ENCODE measurements at places on chromosomes 3 and 15.

- no peak for DNase-seq
These were observed 19.7 kb upstream of the DNAJC19 start for GRCh38 chr3:181009225-181009624.

GRCh38 chr15:89399238-89400115 is 64.9 kb upstream of the POLG start:
- DNase-seq: no peak

- DNase-seq: no peak
These were observed 25.8 kb downstream of the NPTN start for GRCh38 chr15:73607405-73607804.

DNA sequence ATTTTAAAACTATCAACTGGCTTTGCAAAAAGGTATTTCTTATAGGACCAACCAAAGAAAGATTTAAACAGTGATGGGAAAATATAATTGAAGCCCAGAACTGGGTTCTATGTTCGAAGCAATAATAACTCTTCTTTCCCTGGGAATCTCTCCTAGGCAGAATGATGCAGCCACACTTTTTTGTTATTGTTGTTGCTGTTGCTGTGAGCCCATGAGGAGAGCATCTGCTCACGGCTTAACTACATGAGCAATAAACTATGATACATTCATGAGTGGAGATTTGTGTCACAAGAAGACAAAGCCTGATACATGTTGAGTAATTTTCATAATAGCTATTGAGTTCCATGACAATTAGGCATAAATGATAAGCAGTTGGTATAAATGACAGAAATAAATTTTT is 80.5 kb downstream of the CRTC3 start:
- no peak for DNase-seq

GRCh38 chr3:143239031-143239430 is 119.5 kb downstream of the CHST2 start:
- no peak for DNase-seq
